ENCODE measurements at places on chromosomes 7 and 10.

DNA sequence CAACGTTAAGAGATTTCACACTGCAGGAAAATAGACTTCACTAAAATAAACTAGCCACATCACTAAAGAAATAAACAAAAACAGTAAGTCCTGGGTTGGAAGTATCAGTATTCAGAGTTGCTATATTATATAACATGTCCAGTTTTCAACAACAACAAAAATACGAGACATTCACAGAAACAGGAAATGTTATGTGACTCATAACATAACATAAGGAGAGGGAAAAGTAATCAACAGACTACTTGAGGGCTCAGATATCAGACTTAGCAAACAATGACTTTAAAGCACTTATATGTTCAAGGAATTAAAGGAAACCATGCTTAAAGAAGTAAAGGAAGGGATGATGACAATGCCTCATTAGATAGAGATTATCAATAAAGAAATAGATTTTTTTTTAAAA lies 73.5 kb upstream of the MKLN1 start:
- no peak for DNase-seq

GRCh38 chr7:34128762-34129161 lies 223.4 kb downstream of the BMPER start:
- DNase-seq, result no peak

DNA sequence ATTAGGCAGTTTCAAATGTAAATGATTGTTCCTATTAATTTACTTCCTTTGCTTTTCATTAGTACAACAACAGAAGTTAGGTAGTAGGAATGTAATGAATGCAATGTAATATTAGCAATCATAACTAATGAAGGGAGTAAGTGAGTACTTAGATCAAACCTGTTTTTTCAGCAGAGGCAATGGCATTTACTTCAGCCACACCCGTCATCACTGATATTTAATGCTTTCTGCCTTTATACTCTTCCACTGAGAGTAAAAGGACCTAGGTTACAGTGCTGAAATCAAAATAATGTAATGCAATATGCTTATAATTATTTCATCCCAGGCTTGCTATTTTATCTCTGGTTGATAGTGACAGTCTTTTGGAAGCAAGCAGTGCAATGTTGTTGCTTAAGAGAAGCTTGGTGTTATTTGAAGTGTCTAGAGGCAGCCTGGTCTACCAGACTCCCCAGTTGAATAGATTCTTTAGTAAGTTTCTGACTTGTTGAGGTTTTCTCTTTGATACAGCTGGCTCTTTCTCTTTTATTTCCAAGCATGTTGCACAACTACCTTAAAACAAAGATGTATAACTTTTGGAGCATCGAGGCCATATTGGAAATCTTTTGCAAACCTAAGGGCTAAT lies 149.4 kb downstream of the RNLS start:
- DNase-seq, result no peak

DNA sequence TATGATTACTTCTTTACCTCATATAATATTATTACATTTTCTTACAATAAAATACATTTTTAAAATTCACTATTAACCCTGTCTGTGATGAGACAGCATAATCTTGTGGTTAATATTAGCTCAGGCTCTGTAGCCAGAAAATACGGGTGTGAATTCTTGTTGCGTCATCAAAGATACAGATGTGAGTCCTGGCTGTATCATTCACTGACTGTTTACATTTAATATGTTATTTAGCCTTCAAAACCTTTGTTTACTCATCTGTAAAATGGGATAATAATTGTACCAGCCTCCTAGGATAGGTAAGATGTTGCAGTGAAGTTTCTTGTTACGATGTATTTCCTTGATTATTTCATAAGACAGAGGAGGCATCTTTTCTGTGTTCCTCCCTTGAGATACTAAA lies 184.7 kb upstream of the PRPS1L1 start:
- DNase-seq, result no peak

GRCh38 chr7:130377178-130377577 lies 3.1 kb upstream of the CPA1 start:
- DNase-seq, result no peak
